ENCODE measurements at places on chromosomes 16 and 17. TPM values are rescaled to one million over a fixed set of nuclear protein-coding genes. Genes with fewer than 3 reads are reported as not detected.

C17orf67 gene
- 0.50 TPM for total RNA-seq

ALOX15 gene
- 2.3 TPM for total RNA-seq

GNAO1 gene
- total RNA-seq: 0.17 TPM

EVPL gene
- 8.0 TPM for total RNA-seq

PTX4 gene
- total RNA-seq: 0.15 TPM
